ENCODE measurements at places on chromosomes 1 and 21. TPM values are rescaled to one million over a fixed set of nuclear protein-coding genes. Genes with fewer than 3 reads are reported as not detected.

The GPR161 gene
- total RNA-seq, result 11.1 TPM

The HAO2 gene
- total RNA-seq, result not detected

The CALML6 gene
- not detected for total RNA-seq

The TNFRSF18 gene
- total RNA-seq, result not detected

The KHDRBS1 gene
- total RNA-seq, result 105 TPM

The CELA3B gene
- total RNA-seq, result not detected

The TFF2 gene
- not detected for total RNA-seq

The IGSF9 gene
- under 0.01 TPM for total RNA-seq

The COL18A1 gene
- total RNA-seq, result 100 TPM

The EFNA1 gene
- total RNA-seq, result 0.89 TPM

The GRIK1 gene
- total RNA-seq, result not detected

The OR2L2 gene
- not detected for total RNA-seq

The ACKR1 gene
- total RNA-seq, result not detected

The ARHGEF16 gene
- 0.15 TPM for total RNA-seq

The TRIM17 gene
- 0.45 TPM for total RNA-seq

The OR2AK2 gene
- not detected for total RNA-seq

The OR2T33 gene
- total RNA-seq, result not detected

The KCNT2 gene
- total RNA-seq, result 1.6 TPM

The CD52 gene
- not detected for total RNA-seq

The CATSPERE gene
- 0.50 TPM for total RNA-seq

The FAM72A gene
- 6.7 TPM for total RNA-seq

The SHISAL2A gene
- not detected for total RNA-seq

The RPRD2 gene
- total RNA-seq, result 8.2 TPM

The COL16A1 gene
- 39.8 TPM for total RNA-seq

The CCDC17 gene
- total RNA-seq, result under 0.01 TPM

The HLX gene
- 8.9 TPM for total RNA-seq

The TSACC gene
- total RNA-seq, result 2.2 TPM

The FCRL1 gene
- total RNA-seq, result not detected

The PDE9A gene
- total RNA-seq, result 0.15 TPM
